ENCODE measurements at places on chromosomes 1 and 21.

DNA sequence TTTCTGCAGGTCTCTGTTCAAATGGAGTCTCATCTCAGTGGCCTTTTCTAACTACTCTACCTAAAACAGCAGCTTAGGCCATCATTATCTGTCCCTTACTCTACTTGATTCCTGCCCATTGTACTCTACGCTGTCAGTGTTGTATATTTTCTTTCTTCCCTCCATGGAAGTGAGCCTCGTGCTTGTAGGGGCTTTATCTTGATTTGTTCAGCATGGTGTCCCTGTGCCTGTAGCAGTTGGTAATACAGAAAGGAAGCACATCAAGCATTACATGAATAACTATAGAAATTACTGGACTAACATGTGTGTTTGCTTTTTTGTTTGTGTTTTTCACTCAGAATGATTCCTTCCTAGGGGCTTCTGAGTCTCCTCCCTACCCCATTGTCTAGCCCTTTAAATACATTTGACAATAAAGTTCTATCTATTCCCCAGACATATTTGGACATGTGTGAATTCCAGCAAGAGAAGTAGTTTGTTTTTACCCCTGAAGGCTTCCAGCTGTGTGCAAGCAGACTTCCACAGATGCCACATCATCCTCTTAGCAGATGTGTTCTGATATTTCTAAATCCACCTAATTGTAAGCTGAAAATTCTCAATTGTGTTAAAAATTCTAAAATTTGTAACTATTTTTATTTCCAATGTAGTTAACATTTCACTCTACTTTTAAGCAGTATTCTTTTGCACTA, 40.3 kb downstream of the PRMT2 start:
- DNase-seq = no peak

GRCh38 chr1:51268634-51269033, 32.6 kb downstream of the RNF11 start:
- DNase-seq = no peak

DNA sequence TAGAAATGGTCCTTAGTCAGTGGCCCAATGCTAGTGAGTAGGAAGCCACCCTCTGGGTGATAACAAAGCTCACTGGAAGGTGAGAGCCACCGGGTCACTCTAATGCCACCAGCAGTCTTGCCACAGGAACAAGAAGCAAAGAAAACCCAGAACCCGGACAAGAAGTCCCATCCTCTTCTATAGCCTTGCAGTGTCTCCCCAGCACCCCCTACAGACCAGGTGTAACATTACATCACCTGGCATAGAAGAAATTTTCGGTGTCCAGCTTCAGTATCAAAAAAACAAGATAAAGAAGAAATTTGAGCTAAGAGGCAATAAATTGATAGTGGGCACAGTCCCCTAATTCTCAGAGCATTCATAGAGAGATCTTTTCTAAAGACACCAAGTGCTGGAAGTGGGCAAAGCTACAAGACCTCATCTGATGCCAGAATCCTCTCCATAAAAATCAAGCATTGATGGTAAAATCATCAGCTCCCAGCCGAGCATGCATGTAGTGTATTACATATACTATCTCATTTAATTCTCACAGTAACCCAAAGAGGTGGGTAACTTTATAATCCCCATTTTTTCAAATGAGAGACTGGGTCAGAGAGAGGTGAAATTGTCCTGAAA, 491.0 kb downstream of the MATN1 start:
- DNase-seq = peak; percentile 30

- DNase-seq = no peak
Measured at GRCh38 chr1:30889511-30889910, 19.0 kb downstream of the SDC3 start.

DNA sequence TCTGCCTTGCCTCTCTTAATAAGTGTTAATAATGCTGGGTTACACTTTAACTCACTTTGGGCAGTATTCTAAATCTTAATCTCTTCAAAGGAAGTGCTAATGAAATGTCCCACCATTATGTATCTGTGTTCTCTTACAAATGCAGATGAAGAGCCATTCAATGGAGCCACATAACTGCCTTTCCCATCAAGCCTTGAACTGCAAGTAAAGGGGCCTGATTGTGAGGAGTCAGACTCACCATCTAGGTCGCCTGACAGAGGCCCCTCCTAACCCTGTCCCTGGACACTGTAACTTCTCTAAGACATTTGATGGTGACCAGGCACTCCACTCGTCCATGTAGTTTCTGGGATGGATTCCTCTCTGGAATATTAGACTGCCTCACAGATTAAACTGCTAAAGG, 329.4 kb downstream of the KIF26B start:
- no peak for DNase-seq
